ENCODE measurements at places on chromosomes 5 and 9. TPM values are rescaled to one million over a fixed set of nuclear protein-coding genes. Genes with fewer than 3 reads are reported as not detected.

Gene TLE1
- 48.6 TPM for total RNA-seq

Gene FAM78A
- 2.7 TPM for total RNA-seq

Gene TMEM174
- not detected for total RNA-seq

DNA sequence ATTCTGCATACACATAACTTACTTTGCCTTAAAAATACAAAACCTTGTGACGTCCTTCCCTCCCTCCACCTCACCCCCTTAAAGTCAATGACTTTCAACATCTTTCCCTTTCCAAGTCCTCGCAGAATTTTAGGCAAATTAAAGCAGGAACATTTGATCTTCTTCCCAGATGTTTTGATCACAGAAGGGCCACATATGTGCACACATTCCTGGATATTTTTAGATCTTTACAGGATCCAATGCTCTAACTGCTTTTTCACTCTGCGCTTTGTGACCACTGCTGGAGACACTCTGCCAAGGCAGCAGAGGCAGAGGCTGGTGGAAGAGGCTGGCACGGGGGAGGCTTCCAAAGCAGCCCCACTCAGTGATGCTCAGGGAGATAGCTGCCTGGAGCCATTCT is 130.7 kb downstream of the SEC61B start:
- DNase-seq = no peak

DNA sequence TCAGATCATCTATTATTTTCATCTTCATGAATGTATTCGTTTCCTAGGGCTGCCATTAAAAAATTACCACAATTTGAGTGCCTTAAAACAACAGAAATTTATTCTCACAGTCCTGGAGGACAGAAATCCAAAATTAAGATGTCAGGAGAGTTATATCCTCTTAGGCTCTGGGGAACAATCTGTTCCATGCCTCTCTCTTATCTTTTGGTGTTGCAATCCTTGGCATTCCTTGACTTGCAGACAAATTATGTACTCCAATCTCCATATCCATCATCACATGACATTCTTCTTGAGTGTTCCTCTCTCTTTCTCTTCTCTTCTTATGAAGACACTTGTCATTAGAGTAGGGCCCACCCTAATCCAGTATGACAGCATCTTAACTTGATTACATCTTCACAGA is 339.4 kb downstream of the EFNA5 start:
- DNase-seq = no peak

DNA sequence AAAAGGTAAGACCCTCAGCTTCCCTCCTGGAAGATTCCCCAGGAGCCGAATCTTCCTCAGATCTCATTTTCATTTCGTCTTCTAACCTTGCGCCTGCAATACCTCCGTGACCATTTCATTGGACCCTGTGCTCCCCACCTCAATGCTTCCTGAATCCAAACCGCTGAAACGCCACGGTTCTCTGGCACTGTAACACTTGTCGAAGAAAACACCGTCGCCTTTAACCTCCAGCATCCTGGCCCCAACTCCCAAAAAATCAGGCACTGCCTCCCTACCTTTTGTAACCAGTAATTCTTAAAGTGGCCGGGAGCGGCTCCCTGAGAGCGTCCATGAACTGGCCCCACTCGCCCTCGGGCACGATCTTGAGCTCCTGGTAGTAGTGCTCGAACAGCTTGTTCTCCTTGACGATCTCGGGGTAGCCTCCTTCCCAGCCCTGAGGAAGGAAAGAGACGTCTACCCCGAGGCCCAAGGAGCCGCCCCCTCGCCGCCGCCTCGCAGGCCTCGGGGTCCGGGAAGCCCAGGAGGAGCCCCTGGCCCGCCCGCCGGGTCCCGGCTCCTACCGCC is 438 bp downstream of the NSUN2 start:
- DNase-seq = peak; percentile 35

GRCh38 chr5:1175801-1176472 is 25.5 kb upstream of the SLC6A19 start:
- peak; percentile 21 for DNase-seq

DNA sequence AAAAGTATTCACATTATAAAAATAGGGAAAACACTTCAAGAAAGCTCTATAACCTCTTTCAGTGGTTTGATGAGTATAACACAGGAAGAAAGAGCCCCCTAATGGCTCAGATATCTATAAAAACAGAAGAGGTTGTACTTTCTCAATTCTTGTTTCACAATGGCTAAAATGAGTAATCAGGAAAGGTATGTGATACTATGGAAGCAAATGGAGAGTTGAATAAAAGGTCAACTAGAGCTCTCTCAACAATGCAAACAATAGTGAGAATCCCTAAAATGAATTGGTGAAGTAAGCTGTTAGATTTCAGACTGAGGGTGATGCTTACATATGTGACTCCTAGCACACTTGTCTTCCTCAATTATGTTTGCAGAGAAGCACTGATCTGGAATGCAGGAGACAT is 584.6 kb upstream of the CDH18 start:
- no peak for DNase-seq

All from left colon (tissue), 2 donors.